T follicular helper cell (primary cell): ENCODE measurements at places on chromosomes 5 and 9.

- no peak for DNase-seq
These were observed 254.8 kb downstream of the CDH10 start for GRCh38 chr5:24389968-24390367.

DNA sequence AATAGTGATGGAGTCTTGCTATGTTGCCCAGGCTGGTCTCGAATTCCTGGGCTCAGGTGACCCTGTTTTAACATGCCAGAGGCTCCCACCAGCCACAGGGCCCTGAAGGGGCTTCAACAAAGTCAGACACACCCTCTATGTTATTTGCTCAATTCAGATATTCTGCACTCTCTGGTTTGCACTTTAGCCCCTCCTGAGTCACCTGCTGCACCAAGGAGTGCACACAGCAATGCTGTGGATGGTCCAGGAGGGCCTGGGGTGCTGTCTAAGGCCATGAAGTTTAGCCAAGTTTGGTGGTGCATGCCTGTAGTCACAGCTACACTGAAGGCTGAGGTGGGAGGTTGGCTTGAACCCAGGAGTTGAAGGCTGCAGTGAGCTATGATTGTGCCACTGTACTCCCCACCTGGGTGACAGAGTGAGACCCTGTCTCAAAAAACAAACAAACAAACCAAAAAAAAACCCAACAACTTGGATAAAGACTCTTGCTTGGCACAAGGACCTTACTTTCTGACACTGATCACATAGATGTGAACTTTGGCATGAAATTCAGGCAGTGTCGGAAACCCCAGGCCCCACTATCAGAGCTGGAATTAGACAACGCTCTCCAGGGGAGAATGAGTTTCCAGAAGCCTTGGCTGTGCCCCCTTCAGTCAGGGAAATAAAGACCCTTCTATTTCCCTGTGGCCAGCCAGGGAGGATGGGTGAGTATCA, 39.7 kb upstream of the CDKN2AIPNL start:
- DNase-seq, result no peak

- DNase-seq, result no peak
These were observed 99.8 kb downstream of the ARRDC3 start for GRCh38 chr5:91283326-91283725.

- DNase-seq, result no peak
These were observed 35.3 kb upstream of the PHYKPL start for GRCh38 chr5:178267876-178268275.

DNA sequence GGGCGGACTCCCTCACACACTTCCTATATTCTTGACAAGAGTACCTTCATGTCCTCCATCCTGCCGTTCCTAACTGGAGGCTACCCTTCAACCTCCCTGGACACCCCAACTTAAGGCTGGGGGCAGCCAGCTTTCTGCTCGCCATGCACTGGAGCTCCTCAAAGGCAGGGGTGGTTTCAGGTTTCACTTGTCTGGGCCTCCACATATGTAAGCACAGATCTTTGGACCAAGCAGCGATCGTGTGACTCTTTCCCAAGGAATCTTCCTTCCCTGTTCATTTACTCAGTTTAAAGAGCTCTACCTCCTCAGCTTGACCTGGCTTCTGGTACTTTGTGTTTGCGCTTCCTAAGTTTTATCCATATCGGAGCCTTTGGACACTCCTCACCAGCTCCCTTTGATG, 34.2 kb upstream of the TRPC7 start:
- DNase-seq, result no peak

DNA sequence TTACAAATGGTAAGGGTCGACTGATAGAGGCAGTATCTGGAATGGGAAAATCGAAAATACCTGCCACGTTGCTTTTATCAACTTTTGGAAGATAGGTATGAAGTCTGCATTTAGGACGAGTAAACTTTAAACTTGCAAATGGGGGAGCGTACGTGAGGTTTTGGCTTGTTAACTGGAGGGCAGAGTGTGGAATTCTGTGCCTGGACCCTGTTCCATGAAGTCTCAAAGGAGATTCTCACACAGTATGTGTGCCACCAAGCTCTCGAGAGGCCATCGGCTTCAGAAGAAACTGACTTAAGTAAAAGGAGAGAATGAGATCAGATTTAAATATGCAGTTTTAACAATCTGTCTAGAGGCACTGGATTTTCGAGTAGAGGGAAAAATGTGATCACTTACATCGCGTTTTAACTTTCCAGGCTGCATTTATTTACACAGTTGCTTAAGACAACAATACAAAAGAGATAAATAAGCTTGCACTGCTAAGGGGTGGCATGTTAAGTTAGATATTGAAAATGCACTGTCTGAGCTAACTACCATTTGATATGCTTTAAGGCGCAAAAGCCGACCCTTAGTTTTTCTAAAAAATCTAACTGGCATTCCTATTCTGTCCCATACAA, 401.6 kb downstream of the EBF1 start:
- no peak for DNase-seq

DNA sequence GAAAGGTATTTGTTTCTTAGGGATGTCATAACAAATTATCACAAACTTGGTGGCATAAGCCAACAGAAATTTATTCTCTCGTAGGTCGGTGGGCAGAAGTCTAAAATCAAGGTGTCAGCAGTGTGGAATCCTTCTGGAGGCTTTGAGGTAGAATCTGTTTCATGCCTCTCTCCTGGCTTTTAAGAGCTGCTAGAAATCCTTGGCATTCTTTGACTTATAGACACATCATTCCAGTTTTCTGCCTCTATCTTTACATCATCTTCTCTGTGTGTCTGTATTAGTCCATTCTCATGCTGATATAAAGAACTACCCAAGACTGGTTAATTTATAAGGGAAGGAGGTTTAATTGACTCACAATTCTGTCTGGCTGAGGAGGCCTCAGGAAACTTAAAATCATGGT, 488.1 kb upstream of the PAPPA start:
- no peak for DNase-seq

GRCh38 chr5:20113031-20113715, 125.2 kb upstream of the CDH18 start:
- no peak for DNase-seq

GRCh38 chr5:78622302-78622971, 26.1 kb downstream of the LHFPL2 start:
- no peak for DNase-seq

DNA sequence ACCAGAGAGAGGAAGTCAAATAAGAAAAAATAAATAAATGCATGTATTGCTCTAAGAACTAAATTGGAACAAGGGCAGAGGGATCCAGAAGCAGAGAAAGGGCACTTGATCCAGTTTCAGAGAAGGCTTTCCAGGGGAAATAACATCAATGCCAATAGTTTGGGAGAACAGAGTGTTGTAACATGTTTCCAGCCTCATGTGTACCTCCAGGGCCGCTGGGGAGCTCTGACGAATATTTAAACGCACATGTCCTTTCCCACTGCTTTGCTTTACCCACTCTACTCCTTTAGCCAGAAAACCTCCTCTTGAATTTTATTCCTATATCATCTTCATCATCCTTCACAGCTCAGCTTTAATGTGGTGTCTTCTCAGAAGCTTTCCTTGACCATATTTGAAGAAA, 233.7 kb downstream of the ENC1 start:
- DNase-seq, result no peak

DNA sequence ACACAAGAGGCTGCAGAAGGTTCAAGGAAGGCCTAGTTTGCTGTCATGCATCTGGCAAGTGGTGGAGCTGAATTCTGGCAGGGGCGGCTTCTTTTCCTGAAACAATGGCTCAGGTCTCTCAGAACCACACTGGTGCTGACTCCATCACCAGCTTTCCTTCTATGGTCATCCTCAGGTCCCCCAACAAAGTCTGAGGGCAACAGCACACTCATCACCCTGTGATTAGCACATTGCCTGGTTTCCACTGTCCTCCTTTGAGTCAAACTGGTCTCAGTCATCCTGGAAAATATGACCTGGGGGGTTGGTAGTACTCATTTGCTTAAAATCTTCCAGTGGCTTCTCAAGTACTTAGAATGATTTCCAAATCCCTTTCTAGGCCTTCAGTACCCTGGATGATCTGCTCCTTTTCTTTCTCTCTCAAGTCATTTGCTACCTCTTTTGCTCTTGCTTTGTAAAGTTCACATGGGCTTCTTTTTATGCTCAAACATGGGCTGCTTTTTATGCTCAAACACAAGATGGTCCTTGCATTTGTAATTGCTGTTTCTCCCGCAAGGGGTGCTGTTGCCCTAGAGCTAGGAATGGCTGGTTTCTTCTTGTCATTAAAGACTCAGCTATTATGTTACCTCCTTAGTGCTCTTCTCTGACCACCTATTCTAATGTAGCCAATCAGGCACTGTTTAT, 144.9 kb downstream of the ALDH1A1 start:
- DNase-seq, result no peak

DNA sequence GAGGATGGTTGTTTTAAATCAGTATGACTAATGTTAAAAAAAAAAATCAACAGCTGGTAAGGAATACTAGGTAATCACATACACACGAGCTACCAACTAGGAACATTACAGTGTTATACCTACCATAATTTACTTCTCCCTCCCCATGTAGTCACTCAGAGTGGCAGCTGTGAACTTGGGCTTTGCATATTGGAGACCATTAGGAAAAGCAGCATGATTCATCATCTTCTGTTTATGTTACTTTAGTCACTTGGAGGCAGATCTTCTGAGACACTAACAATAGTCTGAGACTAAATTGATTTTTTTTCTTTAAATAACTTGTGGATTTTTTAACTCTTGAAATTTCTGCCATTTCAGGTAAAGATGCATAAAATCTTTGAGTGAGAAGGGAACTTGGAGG, 141.5 kb upstream of the NR4A3 start:
- DNase-seq, result no peak

DNA sequence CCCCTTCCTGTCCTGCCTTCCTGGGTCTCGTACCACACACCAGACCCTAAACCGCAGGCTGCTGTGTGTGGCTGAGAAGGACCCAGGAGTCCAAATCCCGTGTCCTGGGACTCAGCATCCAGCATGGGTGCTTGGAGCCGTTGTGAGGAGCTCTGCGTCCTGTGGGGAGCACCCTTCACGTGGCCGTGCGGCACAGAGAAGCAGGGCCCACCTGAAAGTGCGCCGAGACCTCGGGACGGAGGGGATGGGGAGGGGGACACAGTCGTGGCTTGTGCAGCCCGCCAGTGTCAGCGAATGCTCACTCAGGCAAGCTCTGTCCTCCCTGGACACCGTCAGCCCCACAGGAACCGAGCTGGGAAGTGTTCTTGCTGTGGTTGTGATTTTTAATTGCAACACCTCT, 244.6 kb downstream of the CACNA1B start:
- DNase-seq, result no peak

GRCh38 chr5:88518131-88519016, 249.7 kb upstream of the TMEM161B start:
- DNase-seq, result no peak

DNA sequence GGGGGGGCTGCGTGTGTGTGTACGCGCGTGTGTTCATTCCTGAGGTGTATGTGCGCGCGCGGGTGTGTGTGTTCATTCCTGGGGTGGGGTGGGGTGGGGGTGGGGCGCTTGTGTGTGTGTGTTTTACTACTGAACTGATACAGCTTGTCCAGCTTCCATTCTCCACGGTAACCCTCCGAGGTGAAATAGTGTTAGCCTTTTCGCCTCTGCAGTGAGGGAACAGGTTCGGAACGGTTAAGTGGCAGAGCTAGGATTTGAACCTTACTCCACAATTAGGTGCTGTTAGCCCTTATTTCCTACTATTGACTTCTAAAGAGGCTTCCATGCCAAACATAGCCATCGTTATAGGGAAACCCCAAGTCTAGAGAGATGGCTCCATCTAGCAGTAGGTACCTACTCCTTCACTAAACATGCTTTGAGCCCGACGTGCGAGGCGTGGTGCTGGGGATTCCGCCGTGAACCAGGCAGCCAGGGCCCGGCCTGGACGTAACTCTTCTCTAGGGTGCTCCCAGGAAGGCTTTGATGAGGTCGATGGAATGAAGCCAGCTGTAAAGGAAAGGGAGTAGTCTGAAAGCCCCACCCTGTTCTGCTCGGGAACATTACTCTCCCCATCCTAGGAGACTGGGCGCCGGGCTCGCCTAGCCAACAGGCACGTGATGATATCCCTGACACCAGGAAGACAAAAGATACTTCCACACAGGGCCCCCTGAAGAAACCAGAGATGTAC, 782 bp upstream of the SKP1 start:
- no peak for DNase-seq

GRCh38 chr5:115209279-115209678, 39.6 kb upstream of the TRIM36 start:
- no peak for DNase-seq
